OCI-LY7 (cell line): ENCODE measurements at places on chromosomes 2 and 18. TPM values are rescaled to one million over a fixed set of nuclear protein-coding genes. Genes with fewer than 3 reads are reported as not detected.

DNA sequence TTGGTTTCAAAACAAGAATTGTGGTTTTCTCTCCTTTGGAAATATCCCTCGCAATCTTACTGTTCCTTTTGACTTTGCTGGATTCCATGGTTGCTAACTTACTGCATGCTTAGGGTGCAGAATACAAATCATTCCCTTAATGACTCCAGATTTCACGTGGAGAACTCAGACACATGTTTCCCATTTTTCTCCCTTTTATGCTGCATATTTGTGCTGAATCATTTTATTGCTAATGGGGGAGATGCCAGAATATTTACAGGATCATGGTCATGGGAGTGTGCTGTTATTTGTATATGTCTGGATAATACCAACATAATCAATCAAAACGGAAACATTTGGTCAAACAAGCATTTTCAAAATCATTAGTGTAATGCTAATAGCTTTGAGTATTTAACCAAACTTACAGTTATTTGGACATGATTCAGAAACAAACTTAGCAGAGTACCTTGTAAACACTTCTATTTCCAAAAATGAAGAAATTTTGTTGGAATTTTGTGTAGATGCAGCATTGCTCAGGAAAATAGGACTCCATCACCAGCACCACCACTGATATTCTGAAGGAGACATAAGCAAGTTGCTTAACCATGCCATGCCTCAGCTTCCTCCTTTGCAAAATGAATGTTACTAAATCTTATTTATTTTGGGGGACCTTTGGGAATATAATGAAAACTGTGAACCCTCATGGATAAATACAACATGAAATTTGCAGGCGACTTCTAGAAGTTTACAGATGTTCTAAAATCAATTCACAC, 122.5 kb upstream of the RND3 start:
- no peak for DNase-seq

DNA sequence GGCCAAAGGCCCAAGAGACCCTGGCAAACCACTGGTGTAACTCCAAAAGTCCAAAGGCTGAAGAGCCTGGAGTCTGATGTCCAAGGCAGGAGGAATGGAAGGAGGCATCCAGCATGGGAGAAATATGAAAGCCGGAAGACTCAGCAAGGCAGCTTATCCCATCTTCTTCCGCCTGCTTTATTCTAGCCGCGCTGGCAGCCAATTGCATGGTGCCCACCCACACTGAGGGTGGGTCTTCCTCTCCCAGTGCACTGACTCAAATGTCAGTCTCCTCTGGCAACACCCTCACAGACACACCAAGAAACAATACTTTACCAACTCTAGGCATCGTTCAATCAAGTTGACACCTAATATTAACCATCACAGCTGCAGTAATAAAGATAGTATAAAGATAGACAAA, 34.1 kb downstream of the MAPK4 start:
- DNase-seq, result no peak

- no peak for DNase-seq
These were observed 71.9 kb downstream of the TNP1 start for GRCh38 chr2:216787851-216788540.

DNA sequence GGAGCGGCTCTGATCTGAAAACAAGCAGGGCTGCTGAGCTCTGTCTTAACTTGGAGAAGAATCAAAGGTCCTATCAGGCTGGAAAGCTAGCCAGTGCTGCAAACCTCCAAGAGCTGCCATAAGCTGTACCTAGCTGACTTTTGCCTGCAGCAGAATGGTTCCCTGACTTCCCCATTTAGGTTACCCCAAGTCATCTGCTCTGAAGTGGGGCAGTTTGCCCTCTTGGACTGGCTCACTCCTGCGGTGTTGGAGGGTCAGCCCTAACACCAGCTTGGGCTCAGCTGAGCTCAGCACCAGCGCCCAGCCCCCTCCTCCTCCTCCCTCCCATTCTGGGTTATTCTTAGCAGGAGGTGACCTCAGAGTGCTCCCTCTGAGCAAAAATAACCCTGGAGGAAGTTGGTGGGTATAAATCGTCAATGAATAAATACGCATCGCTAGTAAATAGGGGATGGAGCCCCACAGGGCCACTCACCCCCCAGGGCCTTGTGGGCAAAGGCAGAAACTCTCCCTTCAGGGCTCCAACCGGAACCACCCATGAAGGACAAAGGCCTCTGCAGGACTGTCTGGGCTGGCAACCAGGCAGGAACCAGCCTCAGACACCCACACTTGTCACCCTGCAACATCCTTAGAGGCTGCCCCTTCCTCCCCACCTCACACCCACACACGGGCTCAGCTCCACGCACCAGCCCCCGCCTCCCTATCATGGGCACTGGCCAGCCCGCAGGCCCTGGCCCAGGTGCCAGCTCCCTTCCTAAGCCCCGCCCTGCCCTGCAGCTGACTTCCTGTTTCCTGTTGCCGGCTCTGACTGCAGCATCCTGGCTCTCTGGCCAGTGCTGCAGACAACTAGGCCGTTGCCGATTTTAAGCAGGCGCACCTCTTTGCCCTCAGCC, 46.9 kb downstream of the DNMT3A start:
- DNase-seq, result peak; percentile 88

DNA sequence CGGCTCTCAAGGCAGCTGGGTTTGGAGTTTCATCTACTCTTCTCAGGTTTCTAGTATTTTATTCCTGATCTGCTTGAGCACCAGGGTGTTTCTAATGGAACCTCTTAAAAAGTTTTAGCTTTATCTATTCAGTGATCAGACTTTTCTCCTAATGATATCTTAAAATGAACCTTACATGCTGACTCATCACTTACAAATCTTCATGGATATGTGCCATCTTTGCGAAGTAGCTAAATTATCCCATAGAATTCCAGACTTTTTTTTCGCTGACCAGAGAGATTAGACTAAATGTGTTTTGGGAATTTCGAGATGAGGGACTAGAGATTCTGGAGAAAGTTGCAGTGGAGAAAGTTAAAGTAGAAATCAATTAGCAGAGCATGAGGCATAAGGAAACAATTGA, 401.0 kb downstream of the GRB14 start:
- no peak for DNase-seq

DNA sequence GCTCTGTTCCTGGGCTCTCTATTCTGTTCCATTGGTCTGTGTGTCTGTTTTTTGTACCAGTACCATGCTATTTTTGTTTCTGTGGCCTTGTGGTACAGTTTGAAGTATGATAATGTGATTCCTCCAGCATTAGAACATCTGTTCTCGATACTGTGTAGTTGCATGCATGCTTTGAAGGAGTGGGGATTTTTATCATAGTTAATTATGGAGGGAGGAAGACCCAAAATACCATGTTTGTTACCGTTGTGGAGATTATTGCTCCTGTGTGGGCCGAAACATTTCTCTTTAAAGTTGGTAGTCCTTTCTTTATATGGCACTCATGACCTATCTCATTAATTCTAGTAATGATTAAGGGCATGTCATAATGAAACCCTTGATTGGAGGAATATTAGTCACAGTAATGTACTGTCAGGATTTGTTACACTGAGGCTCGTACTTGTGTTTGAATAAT, 87.6 kb downstream of the TTC27 start:
- DNase-seq, result no peak

DNA sequence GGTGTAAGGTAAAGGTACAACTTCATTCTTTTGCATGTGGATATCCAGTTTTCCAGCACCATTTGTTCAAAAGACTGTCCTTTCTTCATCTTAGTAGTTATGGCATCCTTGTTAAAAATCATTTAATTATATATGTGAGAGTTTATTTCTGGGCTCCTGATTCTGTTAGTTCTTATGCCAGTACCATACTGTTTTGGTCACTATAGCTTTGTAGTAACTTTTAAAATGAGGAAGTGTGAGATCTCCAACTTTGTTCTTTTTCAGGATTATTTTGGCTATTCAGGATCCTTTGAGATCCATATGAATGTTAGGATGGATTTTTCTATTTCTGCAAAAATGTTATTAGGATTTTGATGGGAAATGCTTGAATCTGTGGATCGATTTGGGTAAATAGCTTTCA, 16.8 kb downstream of the ACTR3 start:
- no peak for DNase-seq

GRCh38 chr2:144996225-144996795, 476.4 kb upstream of the ZEB2 start:
- no peak for DNase-seq

- no peak for DNase-seq
These were observed 19.1 kb downstream of the MTCL1 start for GRCh38 chr18:8724452-8724851.

DNA sequence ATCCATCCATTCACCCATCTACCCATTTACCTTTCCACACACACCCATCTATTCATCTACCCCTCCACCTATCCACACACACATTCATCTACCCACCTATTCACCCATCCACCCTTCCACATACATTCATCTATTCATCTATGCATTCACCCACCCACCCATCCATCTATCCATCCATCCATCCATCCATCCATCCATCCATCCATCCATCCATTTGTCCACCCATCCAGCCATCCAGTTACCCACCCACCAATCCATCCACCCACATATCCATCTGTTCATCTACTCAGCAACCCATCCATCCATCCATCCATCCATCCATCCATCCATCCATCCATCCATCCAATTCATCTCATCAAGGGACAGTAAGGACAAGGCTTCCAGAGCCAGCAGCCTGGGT, 74.0 kb downstream of the INHBB start:
- no peak for DNase-seq

- DNase-seq, result no peak
These were observed 88.3 kb downstream of the NFATC1 start for GRCh38 chr18:79483971-79484491.

DNA sequence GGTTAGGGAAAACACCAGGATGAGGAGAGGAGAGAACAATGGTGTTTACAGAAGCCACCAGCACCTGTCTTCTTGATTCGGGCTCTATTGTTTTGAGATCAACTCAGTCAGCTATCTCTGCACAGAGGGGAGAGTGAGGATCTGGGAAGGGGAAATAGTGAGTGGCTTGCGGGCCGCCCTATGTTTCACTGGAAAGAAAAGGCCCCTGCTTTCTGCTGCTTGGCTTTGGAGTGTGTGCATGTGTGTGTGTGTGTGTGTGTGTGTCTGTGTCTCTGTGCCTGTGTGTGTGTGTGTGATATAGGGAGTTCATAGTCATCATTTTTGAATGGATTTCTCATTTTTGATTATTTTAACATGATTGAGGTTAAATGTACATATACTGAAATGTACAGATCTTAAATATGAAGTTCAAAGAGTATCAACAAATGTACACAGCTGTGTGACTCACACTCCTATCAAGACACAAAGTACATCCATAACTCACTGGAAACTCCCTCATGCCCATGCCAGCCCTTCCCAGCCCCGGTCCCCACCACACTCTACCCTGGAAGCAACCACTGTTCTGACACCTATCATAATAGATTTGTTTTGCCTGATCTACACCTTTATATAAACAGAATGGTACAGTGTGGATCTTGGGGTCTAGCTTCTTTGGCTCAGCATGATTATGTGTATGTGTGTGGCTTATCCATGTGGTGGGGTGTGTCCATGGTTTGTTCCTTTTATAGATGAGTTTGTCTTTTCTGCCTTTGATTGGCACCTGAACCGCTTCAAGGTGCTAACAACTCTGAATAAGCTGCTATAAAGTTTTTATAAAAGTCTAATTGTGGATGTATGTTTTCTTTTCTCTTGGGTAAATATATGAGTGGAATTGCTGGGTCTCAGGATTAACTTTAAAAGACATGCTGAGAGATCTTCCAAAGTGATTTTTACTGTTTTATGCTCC, 258.3 kb downstream of the SETBP1 start:
- DNase-seq, result no peak

The PDK1 gene
- 42.4 and 43.8 TPM in 2 replicates for total RNA-seq

The TIA1 gene
- total RNA-seq, result 121 and 129 TPM in 2 replicates

The CELF4 gene
- total RNA-seq, result not detected in 2 replicates

The GREB1 gene
- total RNA-seq, result 7.3 and 8.4 TPM in 2 replicates

The FSHR gene
- not detected in 2 replicates for total RNA-seq

The REG1A gene
- not detected in 2 replicates for total RNA-seq

The SERPINB3 gene
- not detected in 2 replicates for total RNA-seq
